ENCODE measurements at places on chromosomes 3 and 15. TPM values are rescaled to one million over a fixed set of nuclear protein-coding genes. Genes with fewer than 3 reads are reported as not detected.

Gene PDIA5
- polyA plus RNA-seq: 8.3 TPM

Gene APOD
- polyA plus RNA-seq: 174 TPM

Gene HESX1
- polyA plus RNA-seq: 0.63 TPM

Gene SLCO2A1
- polyA plus RNA-seq: 17.1 TPM

Gene TRMT10C
- polyA plus RNA-seq: 26.0 TPM

Gene SLC22A13
- 0.09 TPM for polyA plus RNA-seq

Gene LOXL1
- 29.8 TPM for polyA plus RNA-seq

GRCh38 chr3:130820976-130821375 is 72.9 kb upstream of the ATP2C1 start:
- no peak for DNase-seq

DNA sequence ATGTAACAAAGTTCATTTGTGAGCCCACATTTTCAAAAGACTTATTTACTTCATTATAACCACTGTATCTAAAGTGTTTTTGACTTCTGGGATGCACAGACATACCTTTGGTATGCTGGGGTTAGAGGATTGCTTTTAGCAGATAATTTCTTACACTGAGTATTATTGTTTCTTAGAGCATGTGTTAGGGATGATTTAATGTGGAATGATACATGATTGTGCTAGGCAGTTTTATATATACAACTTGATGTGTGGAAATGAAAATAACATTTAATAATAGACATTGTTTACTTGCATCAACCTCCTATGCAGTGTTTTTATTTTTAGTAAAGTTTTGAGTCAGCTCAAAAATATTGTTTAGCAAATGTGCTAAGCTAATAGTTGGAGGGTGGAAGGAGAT is 3.4 kb downstream of the KIF23 start:
- DNase-seq: no peak

- DNase-seq: no peak
These were observed 53.7 kb downstream of the NKIRAS1 start for GRCh38 chr3:23863060-23863459.

DNA sequence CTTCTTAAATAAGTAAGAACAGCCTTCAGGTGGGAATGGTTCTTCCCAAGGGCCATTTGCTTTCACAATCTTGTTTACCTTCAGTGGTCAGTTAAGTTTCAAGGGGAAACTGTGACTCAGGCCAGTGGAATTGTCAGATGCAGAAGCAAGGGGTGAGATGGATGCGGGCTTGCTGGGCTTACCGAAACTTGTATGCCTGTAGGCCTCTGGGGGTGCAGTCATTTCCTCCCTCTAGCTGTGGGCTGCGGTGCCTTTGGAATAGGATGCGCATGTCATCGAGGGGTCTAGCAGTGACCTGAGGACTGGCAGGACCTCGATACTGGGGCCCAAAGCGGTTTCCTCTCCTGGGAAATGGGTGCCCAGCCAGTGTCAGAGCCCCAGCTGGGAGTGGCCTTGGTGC is 121.6 kb downstream of the EEFSEC start:
- DNase-seq: no peak

DNA sequence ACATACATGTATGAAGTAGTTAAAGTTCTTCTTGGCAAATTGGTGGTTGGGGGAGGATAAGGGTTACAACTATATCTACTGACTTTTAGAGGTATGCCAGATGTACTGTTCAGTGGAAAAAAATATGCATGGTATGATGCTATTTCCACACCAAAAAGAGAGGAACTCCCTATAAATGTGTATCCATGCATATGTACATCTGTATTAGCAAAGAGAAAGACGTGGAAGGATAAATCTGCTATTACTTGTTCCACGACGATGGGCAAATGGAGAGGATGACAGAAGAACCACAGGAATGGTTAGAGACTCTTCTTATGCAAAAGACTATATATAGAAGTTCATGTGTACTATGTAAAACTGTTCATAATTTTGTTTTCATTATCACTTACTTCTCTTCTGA is 197.6 kb downstream of the RORA start:
- DNase-seq: no peak

GRCh38 chr3:61451841-61452240 is 109.5 kb upstream of the PTPRG start:
- no peak for DNase-seq

GRCh38 chr15:70406617-70407335 is 309.1 kb upstream of the TLE3 start:
- no peak for DNase-seq

GRCh38 chr15:41939986-41940385 is 32.4 kb downstream of the EHD4 start:
- DNase-seq: no peak

DNA sequence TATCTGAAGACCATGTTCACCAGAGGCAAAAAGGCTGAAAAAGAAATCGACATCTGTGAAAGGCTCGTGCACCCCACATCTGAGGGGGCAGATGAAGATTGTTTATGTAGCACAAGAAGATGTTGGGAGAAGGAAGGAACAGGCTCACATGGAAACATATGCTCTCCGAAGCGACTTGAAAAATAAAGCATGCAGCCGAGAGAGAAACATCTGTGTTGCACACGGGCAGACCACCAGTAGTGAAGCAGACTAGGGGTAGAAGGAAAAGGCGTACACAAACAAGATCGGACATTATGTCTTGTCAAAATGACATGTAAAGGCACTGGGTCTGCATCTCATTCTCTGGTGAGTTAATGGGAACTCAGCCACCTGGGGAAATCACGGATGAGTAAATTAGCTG is 356.5 kb downstream of the ZIC4 start:
- DNase-seq: no peak

GRCh38 chr3:183428447-183429211 is at the start of gene MCF2L2:
MCF2L2 (minus strand) TSS chr3:183428619; CDS start chr3:183427977, 642 bp downstream.
- DNase-seq: peak; percentile 69

All from right cardiac atrium (tissue), 5 donors.